ENCODE measurements at places on chromosomes 13 and 19. TPM values are rescaled to one million over a fixed set of nuclear protein-coding genes. Genes with fewer than 3 reads are reported as not detected.
A peak's percentile ranks its signal among the peaks of the same experiment; 100 is the strongest.

LILRB5 gene
- 8.6 TPM for total RNA-seq

ZNF730 gene
- 1.6 TPM for total RNA-seq

TTC9B gene
- 0.69 TPM for total RNA-seq

LILRA6 gene
- total RNA-seq, result 2.3 TPM

DNA sequence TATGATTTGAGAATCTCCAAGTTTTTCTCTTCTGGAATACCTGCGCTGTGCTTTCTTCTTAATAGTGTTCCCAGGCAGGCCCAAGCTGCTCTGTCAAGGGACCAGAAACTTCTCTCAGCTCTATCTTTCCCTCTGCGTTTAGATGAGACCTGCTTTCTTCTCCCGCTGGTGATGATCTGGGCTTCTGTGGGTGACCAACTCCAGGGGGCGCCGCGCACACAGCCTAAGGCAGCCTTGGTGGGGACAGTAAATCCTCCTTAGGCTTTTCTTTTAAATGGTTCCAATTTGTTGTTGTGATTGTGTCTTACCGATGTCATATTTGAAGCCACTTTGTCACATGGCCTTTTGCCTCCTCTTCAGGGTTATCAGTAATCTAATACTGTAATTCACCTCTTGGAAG is 439.4 kb upstream of the KLF12 start:
- no peaks in the 10 kb centered on the region for H3K4me1 ChIP-seq
- peaks cover 5% of the 10 kb centered on the region for H3K27me3 ChIP-seq
- no peak for DNase-seq
- H3K27ac ChIP-seq, result no peak overlapping the region

- no peaks in the 10 kb centered on the region for H3K27me3 ChIP-seq
- H3K4me3 ChIP-seq, result no peak overlapping the region
- no peak for DNase-seq
- no peak overlapping the region for H3K27ac ChIP-seq
- peaks cover 13% of the 10 kb centered on the region for H3K4me1 ChIP-seq
Observed at GRCh38 chr19:29841209-29841558, 29.4 kb downstream of the CCNE1 start.

DNA sequence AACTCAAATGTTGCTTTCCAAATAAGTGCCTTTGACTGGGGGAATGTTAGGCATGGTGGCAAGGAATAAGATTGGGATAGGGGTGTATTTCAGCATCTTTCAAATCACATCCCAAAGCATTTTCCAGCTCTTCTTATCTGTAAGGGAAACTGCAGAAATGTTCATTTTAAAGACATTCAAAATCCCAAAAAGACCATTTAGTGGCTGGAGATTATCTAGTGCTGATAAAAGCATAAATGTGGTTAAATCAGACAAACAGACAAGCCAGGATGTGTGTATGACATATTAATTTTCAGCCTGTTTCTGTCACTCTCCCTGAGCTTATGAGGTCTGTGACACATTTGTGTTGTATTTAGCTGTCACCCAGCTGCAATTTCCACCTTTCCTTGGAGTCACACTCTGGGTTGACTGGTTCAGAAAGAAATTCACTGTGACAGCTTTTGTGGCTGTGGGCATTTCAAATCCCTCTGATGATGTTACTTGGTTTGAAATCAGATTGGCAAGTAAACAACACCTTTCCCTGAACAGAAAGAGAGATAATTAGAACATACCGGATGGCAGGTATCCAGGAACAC is 69.7 kb upstream of the SIAH3 start:
- no peak for DNase-seq
- H3K27me3 ChIP-seq, result no peaks in the 10 kb centered on the region
- H3K4me1 ChIP-seq, result no peaks in the 10 kb centered on the region
- no peaks in the 10 kb centered on the region for H3K36me3 ChIP-seq

GRCh38 chr19:48368936-48369335 is 4.8 kb downstream of the SYNGR4 start:
- H3K36me3 ChIP-seq, result no peaks in the 10 kb centered on the region
- no peak overlapping the region for H3K27ac ChIP-seq
- peaks cover 3% of the 10 kb centered on the region for H3K4me1 ChIP-seq
- H3K27me3 ChIP-seq, result no peaks in the 10 kb centered on the region
- no peak overlapping the region for H3K4me3 ChIP-seq
- peak; percentile 84 for DNase-seq

DNA sequence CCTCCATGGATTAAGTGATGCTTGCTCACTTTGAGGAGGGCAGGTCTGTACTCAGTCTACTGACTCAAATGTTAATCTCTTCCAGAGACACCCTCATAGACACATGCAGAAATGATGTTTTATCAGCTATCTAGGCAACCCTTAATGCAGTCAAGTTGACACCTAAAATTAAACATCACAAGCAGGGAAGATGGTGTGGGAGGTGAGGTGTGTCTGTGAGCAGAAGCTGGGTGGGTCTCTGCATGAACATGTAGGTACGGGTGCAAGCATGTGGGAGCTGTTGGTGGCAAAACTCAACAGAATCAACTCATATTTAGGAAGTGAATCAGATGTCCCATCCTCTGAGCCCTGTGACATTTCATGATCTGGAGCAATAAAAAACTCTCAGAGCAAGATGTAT is 249.2 kb upstream of the SGCG start:
- H3K27me3 ChIP-seq, result no peaks in the 10 kb centered on the region
- H3K36me3 ChIP-seq, result no peaks in the 10 kb centered on the region
- H3K27ac ChIP-seq, result no peak overlapping the region

GRCh38 chr13:86383151-86383550 is 583.9 kb upstream of the SLITRK6 start:
- no peaks in the 10 kb centered on the region for H3K27me3 ChIP-seq
- DNase-seq, result no peak
- no peaks in the 10 kb centered on the region for H3K4me1 ChIP-seq

- no peak overlapping the region for H3K4me3 ChIP-seq
- H3K36me3 ChIP-seq, result no peaks in the 10 kb centered on the region
- H3K27ac ChIP-seq, result no peak overlapping the region
- DNase-seq, result no peak
Observed at GRCh38 chr13:56773148-56773547, 367.6 kb upstream of the PRR20A start.

DNA sequence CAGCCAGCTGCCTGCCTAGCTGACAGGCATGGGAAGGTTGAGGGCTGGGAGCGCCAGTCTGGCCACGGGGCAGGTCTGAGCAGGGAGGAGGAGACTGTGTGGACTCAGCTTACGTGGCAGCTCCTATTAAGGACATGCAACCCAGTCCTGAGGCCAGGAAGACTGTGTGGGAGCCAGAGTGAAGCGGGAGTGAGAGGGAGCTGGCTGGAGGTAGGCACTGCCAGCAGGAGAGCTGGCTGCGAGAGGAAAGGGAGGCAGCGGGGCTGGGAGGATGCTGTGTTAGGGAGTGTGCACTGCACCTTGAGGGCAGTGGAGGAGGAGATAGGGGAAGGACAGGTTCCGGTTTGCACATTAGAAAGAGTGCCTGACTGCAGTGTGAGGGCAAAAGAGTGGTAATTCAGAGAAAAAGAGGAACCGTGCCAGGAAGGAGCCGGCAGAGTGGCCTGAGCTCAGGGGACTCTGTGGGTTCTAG is 99.2 kb downstream of the SLC7A1 start:
- H3K4me3 ChIP-seq, result no peak overlapping the region
- H3K36me3 ChIP-seq, result no peaks in the 10 kb centered on the region
- H3K27me3 ChIP-seq, result no peaks in the 10 kb centered on the region
- DNase-seq, result no peak

DNA sequence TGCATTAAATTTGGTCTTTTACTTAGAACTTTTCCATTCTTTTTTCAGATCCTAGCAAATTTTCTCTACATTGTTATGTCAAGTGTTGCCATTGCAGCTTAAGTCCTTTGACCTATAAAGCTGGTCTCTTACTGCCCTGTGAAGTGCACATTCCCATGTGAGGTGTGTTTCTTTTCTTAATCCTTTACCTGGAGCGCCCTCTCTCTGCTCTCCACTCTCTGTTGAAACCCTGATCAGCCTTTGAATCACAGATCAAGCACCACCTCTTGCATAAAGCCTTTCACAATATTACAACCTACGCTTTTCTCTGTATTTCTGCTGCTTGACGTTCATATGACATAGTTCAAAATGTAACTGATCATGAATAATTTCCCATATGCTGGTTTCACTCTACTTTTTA is 84.8 kb downstream of the PCDH17 start:
- H3K4me1 ChIP-seq, result no peaks in the 10 kb centered on the region
- H3K4me3 ChIP-seq, result no peak overlapping the region
- no peaks in the 10 kb centered on the region for H3K36me3 ChIP-seq
- DNase-seq, result no peak

DNA sequence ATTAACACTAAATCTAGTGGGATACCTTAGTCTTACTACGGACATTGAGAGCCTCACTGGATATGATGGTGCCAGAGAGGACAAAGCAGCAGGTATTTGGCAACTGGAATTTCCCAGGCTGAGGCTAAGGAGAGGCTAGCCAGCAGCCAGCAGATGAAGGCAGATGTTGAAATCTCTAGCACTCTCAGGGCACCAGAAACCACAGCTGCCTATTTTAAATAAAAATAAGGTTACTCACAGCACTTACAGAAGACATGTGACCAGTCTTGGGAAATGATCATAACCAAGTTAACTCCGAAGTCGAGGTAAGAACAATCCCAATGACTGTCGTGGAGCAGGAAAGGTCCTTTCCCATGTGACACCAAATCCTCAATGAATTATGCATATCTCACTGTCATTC is 1726.0 kb downstream of the EFNB2 start:
- DNase-seq, result no peak
- no peaks in the 10 kb centered on the region for H3K4me1 ChIP-seq
- no peak overlapping the region for H3K4me3 ChIP-seq
- H3K27ac ChIP-seq, result no peak overlapping the region
- no peaks in the 10 kb centered on the region for H3K27me3 ChIP-seq
- no peaks in the 10 kb centered on the region for H3K36me3 ChIP-seq

GRCh38 chr19:14943601-14944000 is 2.3 kb downstream of the OR7C2 start:
- no peak for DNase-seq
- no peak overlapping the region for H3K4me3 ChIP-seq
- no peak overlapping the region for H3K27ac ChIP-seq

DNA sequence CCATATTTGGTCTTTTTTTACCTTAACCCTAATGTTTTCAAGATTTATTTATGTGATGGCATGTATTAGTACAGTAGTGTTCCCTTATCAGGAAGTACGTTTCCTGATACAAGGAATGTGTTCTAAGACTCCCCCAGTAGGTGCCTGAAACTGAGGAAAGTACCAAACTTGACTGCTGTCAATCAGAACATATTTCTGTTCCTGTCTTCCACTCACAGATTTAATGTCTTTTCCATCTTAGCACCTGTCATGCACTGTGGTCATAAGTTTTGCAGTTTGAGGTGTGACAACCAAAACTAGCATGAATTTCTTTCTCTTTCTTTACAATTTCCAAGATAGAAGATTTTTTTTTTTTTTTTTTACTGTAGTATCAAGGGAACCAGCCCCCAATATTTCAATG is 62.9 kb downstream of the LMO7 start:
- no peak overlapping the region for H3K27ac ChIP-seq
- DNase-seq, result no peak
- H3K4me1 ChIP-seq, result no peaks in the 10 kb centered on the region
- no peak overlapping the region for H3K4me3 ChIP-seq

DNA sequence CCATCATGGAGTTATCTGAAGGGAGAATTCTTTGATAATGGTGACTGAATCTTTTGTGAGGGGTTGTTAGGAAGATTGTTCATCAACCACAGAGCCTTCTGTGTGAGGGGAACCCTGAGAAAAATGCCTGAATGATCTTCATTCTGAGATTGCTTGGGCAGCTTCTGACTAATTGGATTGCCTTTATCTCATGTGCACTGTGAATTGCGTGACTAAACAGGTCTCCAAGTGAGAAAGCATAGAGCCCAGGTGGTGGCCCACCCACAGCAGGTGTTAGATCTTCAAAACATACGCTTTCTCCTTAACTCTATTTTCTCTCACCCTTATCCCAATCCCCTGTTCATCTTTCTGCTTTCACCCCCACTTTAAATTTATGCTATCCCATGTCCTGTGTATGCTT is 58.3 kb downstream of the DOCK9 start:
- H3K36me3 ChIP-seq, result no peaks in the 10 kb centered on the region
- H3K27ac ChIP-seq, result no peak overlapping the region
- no peaks in the 10 kb centered on the region for H3K27me3 ChIP-seq
- DNase-seq, result no peak

DNA sequence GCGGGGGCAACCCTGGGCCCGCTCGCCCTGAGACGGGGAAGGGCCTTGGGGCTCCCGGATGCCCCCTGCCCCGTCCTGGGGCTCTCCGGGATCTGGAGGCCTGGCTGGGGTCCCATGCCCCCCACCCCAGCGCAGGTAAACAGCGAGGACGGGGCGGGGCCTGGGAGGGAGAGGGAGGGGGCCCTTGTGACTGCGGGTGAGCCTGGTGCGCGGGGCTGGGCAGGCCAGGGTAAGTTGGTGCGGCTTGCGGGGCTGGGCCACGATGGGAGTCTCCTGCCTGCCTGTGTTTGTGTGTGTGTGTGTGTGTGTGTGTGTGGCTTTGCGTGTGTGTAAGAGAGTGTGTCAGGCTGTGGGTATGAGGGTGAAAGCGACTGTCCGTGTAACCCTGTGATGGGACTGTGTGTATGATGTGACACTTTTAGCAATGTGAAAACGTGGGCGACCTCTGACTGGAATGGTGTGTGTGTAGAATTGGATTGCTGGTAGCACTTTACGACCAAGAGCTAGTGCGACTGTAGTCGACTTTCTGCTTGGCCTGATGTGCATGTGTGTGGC is 426 bp downstream of the KLC3 start:
- peak overlapping the region; percentile 15 for H3K4me3 ChIP-seq
- H3K27me3 ChIP-seq, result peaks cover 8% of the 10 kb centered on the region
- no peaks in the 10 kb centered on the region for H3K36me3 ChIP-seq
- no peak overlapping the region for H3K27ac ChIP-seq
- no peaks in the 10 kb centered on the region for H3K4me1 ChIP-seq

- H3K36me3 ChIP-seq, result no peaks in the 10 kb centered on the region
- no peak for DNase-seq
- H3K4me3 ChIP-seq, result no peak overlapping the region
- no peak overlapping the region for H3K27ac ChIP-seq
- no peaks in the 10 kb centered on the region for H3K4me1 ChIP-seq
Observed at GRCh38 chr13:101584331-101584730, 131.9 kb downstream of the ITGBL1 start.

- DNase-seq, result no peak
- no peaks in the 10 kb centered on the region for H3K27me3 ChIP-seq
- H3K36me3 ChIP-seq, result no peaks in the 10 kb centered on the region
- H3K4me1 ChIP-seq, result no peaks in the 10 kb centered on the region
Observed at GRCh38 chr13:27605099-27605498, 15.2 kb downstream of the LNX2 start.

DNA sequence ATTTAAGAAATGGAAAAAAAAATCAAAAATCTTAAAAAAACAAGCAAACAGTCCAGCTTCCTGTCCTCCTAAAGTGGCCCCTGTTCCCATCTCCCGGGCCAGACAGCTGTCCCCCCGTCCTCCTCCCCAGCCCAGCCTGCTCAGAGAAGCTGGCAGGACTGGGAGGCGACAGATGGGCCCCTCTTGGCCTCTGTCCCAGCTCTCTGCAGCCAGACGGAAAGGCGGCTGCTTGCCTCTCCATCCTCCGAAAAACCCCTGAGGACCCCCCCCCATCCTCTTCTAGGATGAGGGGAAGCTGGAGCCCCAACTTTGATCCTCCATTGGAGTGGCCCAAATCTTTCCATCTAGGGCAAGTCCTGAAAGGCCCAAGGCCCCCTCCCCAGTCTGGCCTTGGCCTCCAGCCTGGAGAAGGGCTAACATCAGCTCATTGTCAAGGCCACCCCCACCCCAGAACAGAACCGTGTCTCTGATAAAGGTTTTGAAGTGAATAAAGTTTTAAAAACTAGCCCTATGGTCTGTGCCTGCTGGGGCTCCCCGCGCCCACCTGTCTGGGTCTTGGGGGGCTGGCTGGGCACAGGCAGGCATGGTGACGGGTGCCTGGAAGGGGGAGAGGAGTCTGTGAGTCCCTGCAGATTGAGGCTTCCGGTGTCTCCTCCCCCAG is 3.8 kb downstream of the GADD45GIP1 start:
- H3K4me1 ChIP-seq, result peaks cover 6% of the 10 kb centered on the region
- H3K4me3 ChIP-seq, result no peak overlapping the region
- H3K36me3 ChIP-seq, result peaks cover 12% of the 10 kb centered on the region
- H3K27ac ChIP-seq, result peak overlapping the region; percentile 6

Measured in colonic mucosa (tissue), 4 donors.